ENCODE measurements at places on chromosomes 12 and 14.

DNA sequence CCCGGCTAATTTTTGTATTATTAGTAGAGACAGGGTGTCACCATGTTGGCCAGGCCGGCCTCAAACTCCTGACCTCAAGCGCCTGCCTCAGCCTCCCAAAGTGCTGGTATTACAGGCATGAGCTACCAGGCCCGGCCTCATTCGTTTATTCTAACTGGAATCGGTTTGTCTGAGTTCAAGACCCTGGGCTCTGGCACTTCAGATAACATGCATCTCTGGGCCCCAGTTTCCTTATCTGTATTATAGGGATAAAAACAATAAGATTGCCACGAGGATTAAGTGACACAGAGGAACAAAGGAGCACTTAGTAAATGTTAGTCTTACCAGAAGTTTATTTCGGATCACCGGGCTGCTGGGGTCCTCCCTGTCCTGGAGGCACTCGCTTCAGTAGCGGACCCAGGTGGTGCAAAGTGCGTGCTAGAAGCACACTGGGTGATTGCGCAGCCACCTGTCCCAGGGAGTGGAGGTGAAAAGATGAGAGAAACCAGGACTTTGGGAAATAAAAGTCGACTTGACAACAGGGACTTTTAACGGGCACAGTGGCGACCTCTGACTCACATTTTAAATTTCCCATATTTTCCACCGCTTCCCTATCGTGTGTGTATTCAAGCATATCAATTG lies 37.5 kb downstream of the ACACB start:
- DNase-seq: no peak

GRCh38 chr14:97106166-97106565 lies 309.0 kb downstream of the VRK1 start:
- DNase-seq: no peak

- no peak for DNase-seq
These were observed 336.4 kb downstream of the CACNA1C start for GRCh38 chr12:2389079-2389790.

- DNase-seq: no peak
These were observed 134.3 kb downstream of the PLXNC1 start for GRCh38 chr12:94282675-94283074.

DNA sequence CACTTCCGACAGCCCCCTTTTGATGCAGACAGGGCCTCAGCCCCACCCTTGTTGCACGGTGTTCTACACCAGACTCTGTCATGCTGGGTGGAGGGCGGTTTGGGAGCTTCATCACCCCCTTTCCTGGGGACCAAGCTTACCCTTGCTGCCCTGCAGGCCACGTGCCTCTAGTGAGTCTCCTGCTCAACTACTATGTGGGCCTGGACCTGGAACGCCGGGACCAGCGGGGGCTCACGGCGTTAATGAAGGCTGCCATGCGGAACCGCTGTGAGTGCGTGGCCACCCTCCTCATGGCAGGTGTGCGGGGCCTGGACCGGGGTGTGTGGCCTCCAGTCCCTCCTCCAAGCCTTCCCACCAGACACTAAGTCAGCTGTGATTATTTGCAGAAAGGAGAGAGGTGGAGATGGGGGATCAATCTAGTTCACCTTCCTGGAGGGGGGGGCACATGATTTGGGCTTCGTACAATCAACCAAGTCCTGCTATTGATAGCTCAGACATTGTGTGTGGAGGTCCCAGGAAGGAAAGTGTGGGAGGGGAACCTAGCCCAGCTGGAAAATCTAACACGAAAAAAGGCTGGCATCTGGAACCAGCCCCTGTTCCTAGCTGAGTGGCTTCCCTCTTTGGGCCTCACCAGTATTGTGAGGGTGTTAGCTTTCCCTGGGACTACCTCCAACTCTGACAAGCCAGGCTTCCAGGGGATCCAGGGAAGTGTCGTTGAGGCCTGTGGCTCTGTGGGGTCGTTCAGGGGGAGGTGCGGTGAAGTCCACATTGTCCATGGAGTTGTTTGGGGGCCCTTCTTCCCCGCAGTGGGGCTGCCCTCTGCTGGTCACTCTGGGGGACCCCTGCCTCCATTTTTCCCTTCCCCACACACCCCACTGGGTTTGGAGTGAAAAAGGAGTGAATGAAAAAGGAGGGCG lies 1.6 kb downstream of the ANKRD33 start:
- no peak for DNase-seq

GRCh38 chr14:86973177-86973576 lies 1019.8 kb downstream of the GALC start:
- no peak for DNase-seq

GRCh38 chr14:58875613-58876012 lies 237.9 kb downstream of the DACT1 start:
- DNase-seq: no peak

- no peak for DNase-seq
These were observed 416.6 kb downstream of the AEBP2 start for GRCh38 chr12:19855851-19856250.

GRCh38 chr12:10184261-10184843 lies 5.5 kb downstream of the TMEM52B start:
- no peak for DNase-seq

DNA sequence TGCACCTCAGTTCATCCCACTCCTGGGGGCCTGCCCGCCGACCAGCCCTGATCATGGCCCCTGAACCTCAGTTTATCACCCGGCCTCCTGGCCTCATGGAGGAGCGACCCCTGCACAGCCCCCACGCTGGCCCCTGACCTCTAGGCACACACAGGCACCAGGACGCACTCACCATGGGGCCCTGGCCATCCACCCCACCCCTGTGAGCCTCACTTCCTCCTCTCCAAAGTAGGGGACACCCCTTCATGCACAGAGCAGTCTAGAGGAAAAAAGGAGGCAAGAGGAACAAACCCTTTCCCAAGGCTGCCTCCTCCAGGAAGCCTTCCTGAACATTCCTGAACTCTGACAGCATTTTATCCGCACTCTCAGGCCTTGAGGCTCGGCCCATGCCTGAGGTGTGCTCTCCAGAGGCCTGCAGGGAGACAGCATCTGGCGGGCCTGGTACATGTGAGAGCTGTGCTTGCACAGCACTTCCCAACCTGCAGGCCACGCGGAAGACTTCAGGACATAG lies 39.4 kb downstream of the CCNK start:
- no peak for DNase-seq

GRCh38 chr12:102026728-102027127 lies 35.1 kb downstream of the WASHC3 start:
- no peak for DNase-seq

DNA sequence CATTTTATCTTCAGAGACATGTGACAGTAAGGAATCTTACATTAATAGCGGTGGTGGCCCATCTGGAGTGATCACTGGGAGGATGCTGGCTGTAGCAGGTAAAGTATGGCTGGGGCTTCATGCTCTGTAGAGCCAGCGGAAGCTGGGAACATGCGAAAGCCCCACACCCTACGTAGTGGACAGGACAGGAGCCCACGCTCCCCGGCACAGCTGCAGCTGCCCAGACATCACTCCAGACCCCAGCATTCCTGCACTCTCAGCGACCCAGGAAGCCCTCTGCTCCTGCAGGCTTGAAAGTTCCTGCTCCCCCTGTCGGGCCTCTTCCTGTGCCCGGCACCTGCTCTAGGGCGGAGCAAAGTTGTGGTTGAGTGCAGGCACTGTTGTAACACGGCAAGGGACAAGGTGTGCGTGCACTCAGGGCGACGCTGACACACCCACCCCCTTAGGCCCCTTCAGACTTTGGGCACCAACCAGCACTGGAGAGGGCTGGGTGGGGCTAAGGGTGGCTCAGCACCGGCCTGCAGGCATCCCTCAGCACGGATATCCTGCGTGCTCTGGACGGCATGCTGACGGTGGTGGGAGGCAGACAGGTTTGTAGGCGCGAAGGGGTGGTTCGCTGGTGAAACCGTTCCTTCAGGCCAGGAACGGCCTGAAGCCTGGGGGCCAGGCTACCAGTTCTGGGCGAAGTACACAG lies 568.3 kb downstream of the FSCB start:
- no peak for DNase-seq

DNA sequence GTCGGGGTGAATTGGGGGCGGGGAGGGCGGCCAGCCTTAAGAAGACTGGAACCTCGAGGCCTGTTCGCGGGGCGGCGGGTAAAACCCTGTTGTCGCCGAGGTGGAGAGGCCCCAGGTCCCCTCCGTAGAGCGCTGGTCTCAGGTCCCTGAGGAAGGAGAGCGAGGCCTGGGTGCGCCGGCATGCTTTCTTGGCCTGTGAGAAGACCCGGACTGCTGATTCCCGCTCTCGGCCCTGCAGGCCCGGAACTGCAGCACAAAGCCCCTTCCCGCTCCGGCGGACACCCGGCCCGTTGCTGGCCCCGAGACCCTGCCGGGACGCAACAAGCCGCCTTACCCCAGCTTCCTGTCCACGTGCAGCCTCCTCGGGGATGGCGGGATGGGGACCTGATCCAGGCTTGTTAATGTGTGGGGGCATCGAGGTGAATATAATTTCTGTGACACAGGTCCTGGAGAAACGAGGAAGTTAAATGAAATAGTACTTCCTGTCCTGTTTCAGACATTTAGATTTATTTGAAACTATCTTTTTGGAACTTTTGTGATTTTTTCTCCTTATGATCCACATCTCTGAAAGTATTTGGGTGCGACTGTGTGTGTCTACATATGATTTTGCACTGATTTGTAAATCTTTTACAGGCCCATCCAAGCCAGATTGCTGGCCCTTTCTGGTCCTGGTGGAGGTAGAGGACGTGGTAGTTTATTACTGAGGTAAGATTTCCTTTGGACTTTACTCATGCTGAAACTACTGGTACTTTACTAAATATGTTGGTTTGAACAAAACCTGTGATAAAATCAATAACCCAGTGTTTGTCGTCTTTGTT lies 600 bp downstream of the PNN start:
- DNase-seq: no peak

DNA sequence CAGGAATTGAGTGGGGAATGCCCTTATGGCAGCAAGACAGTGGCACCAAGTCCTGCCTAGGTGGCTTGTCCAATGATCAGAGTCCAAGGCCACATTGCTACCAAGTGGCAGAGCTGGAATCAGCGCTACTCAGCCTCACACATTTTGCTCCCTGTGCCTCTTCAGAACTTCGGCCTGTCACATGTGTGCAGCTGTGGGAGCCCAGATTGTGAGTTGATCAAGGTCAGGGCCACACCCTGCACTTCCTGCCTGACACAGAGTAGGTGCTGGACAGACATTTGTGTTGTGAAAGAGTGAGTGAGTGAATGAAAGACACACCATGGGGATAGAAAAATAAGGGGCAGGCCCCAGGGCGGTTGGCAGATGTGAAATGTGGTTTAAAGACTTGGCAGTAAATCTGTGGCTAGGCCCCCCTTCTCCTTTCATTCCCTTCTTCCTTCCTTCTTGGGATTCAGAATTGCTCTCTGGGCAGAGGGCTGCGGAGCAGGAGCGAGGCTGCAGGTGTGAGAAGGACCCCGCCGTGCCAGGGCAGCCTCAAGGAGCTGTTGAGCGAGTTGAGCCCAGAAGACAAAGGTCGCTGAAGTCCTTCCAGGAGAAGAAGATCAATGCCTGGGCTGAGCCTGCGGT lies 83.5 kb downstream of the SLC25A47 start:
- DNase-seq: no peak

GRCh38 chr12:120473807-120474615 lies 4.5 kb upstream of the SRSF9 start:
- no peak for DNase-seq

- DNase-seq: no peak
These were observed 38.6 kb downstream of the NOC4L start for GRCh38 chr12:132182711-132183365.

GRCh38 chr12:131346555-131347344 lies 364.1 kb upstream of the SFSWAP start:
- no peak for DNase-seq

GRCh38 chr12:49960474-49961110 lies 1.1 kb upstream of the AQP5 start:
- no peak for DNase-seq

- DNase-seq: no peak
These were observed 283.2 kb downstream of the TTC8 start for GRCh38 chr14:89107626-89108025.

GRCh38 chr14:61591862-61592261 lies 103.5 kb upstream of the HIF1A start:
- DNase-seq: no peak

DNA sequence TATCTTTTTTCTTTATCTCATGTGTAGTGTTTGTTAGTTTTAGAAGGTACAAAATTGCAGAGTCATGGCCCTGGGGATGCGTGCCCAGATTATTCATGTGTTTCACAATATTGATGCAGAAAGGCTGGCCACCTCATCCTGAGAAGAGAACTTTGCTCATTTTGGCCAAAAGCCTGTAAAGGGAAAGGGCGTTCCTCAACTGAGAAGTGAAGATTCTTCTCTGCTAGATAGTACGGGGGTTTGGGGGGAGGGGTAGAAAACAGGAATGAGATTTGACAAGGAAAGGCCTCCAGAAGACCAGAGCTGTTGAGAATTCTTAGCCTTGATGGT lies 1.7 kb downstream of the MGST1 start:
- no peak for DNase-seq

GRCh38 chr12:105107171-105107493 lies 399 bp upstream of the WASHC4 start:
- DNase-seq: no peak

DNA sequence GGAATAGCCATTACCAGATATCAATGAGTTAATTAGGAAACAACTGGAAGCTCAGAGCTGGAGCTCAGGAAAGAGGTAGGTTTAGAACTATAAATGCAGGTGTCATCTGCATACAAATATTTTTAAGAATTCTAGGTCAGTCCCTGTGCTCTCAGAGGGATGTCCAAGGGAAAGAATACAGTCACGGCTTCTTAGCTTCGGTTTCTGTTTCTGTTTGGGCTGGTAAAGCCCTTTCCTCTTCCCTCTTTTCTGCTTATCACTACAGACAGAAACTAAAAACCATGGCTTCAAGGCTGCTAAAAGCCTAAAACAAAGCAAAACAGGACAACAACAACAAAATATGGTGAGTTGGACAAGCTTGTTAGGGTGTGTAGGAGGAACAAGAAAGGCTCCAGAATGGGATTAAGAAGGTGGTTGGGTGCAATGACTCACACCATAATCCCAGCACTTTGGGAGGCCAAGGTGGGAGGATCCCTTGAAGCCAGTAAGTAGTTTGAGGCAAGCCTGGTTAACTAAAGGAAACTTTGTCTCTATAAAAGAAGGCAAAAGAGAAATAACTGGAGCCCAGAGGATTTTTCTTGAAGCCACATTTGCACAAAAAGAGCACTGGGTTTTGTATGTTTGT lies 113.0 kb downstream of the SEC23A start:
- DNase-seq: no peak

DNA sequence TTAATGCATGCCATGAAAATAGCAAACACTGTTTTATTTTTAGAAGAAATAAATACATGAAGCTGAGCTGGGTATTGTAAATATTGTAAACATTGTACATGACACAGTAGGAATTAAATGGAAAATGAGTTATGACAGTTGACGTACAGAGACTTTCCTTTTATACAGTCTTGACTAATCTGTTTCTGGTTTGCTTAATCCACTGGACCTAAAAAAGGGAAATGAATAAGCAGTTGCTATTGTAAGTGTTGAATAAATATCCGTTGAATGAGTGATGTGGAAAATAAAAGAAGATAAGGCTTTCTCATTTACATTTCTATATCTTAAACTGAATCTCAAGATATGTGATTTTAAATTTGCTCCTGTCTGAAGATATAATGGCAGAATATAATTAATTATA lies 15.0 kb downstream of the PMCH start:
- no peak for DNase-seq
